ENCODE measurements at places on chromosomes 3 and 15. TPM values are rescaled to one million over a fixed set of nuclear protein-coding genes. Genes with fewer than 3 reads are reported as not detected.

The CHRD gene
- 1.4 TPM for total RNA-seq

The GALNT15 gene
- 0.10 TPM for total RNA-seq

The SERINC4 gene
- total RNA-seq = not detected

The ACKR2 gene
- not detected for total RNA-seq

The MNS1 gene
- total RNA-seq = 3.8 TPM

The RIOX2 gene
- 44.1 TPM for total RNA-seq

The PLA2G4E gene
- total RNA-seq = not detected

The FAM107A gene
- total RNA-seq = 0.08 TPM

The AGBL1 gene
- not detected for total RNA-seq

The PARL gene
- total RNA-seq = 82.3 TPM

The PTPN23 gene
- total RNA-seq = 35.7 TPM
